EL (cell line): ENCODE measurements at places on chromosomes 3 and 15.

DNA sequence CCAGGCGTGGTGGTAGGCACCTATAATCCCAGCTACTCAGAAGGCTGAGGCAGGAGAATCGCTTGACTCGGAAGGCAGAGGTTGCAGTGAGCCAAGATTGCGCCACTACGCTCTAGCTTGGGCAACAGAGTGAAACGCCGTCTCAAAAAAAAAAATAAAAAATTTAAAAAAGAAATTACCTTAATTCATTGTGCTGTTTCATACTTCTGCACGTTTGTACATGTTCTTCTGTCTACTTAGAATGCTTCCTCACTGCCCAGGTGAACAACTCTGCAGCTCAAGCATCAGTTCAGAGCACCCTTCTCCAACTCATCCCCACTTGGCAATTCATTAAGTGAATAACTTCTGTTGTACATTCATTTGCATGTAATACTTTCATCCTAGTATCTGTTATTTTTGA is 14.0 kb downstream of the CAPN7 start:
- DNase-seq = no peak

DNA sequence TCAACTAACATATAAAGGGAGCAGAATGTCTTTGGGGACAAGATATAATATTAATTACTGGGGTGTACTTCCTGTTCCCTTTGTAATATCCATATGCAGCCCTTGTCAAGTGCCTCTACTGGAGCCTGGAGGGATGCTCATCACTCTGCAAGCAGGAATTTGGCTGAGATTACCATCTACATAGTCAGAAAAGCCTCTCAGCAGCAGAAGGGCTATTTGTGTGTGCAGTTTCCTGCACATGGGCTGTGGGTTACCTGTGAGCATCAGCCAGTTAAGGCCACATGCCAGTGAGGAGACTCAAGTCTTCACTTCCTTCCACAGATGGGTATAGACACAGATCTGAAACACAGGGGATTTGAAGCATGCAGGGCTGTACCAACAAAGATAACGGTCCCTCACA is 278.1 kb upstream of the PLSCR5 start:
- no peak for DNase-seq

DNA sequence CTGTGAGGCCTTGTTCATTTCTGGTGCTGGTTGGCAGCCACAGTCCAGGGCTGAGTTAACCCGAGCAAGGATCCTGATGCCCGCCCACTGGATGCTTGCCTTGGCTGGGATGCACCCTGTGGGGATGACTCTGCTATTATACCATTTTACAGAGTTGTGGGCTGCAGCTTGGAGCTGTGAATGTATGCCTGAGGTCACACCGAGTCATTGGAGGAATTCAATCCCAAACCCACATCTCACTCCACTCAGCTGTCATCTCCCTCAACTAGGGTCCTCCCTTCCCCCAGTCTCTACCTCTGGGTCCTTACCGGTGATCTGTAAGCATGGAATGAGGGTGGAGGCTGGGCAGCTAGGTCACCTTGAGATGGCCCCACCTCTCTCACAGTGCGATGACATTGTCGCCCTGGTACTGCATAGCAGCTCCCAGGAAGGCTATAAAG is 22.1 kb downstream of the MAPKAPK3 start:
- peak; percentile 82 for DNase-seq

DNA sequence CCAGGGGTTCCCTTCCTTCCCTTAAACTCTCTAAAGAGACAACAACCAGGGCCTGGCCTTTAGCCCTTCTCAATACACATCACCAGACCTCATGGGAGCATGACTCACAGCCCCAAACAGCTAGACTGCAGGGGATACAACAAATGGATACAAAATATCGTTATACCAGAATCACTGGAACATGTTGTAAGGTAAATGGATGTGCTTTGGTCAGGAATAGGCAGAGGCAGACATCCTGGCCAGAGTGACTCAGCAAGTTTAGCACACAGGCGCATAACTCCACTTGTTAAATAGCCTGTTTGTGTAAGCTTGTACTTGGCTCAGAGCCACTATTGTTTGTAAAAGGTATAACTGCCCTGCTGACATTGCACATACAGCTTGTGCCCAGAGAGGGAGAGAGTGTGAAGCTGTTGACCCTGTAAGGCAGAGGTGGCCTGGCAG is 18.3 kb downstream of the TMED3 start:
- peak; percentile 52 for DNase-seq

- DNase-seq = no peak
Observed at GRCh38 chr15:55234104-55234799, 37.5 kb upstream of the RSL24D1 start.

- peak; percentile 99 for DNase-seq
Observed at GRCh38 chr3:52670621-52671521, 14.8 kb downstream of the PBRM1 start.

DNA sequence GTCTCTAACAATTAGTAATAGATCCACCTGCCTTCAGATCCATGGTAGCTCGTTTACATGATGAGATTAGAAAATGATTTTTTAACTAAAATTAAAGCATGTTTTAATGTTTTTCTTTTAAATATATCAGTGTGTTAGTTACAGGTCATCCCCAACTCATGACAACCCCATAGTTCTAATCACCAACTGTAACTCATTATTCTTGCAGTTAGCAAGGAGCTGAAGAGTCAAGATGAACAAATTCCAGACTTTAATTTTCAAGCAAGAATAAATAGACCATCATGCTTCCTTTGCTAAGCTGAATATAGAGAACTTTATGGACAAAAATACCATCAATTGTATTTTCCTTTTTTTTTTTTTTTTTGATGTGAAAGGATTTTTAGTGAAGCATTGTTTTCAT is 101.1 kb downstream of the TOP2B start:
- peak; percentile 22 for DNase-seq

DNA sequence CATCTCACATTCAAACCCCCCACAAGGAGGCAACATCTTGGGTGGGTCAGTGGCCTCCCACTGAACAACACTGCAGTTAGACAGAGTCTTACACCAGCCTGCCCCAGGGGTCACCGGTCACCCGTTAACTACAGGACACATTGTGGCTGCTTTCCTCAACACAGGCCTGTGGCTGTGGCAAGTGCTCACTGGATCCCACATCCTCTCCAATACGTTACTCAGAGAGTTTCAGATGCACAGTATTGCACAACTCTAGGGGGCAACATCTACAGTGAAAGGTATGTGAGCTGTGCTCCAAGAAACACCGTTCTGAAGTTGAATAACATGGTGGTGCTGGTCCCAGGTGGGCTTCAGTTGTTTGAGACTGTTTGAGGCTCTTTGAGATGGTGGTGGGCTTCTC is 41.0 kb downstream of the CTDSPL start:
- no peak for DNase-seq

DNA sequence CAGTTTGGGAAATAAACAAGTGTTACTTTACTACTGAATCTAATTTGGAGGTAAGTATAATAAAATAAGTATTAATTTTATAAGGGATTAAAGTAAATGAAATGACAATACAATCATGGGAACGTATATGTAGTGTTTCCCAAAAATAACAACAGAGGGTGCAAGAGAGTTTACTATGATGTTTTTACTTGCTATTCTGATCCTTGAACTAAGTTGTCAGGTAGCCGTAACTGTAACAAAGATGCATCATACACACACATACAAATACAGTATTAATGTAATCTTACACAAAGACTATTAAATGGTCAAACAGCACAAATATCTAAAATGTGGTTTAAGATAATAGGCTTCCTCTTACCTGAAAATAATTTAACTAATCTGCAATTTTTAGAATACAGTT is 311.4 kb downstream of the TBC1D5 start:
- peak; percentile 21 for DNase-seq

DNA sequence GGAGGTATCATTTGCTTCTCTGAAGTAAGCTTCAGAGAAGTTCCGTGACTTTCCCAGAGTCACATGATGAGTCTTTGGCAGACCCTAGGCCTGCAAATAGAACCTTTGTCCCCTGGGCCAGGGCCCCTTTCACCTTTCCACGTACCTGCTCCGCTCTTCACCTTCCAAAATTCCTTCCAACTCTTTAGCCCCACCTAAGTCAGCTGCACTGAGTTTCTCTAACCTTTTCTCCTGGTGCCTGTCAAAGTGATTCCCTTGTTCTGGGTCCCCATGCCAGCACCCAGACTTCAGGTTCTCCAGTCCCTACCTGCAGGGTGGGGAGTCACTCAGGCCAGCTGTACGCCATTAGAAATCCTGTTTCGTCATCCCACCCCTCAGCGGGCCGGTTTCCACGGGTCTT is 12.8 kb downstream of the LYZL4 start:
- DNase-seq = no peak

- DNase-seq = no peak
Observed at GRCh38 chr3:69932501-69932900, 67.0 kb upstream of the SAMMSON start.

DNA sequence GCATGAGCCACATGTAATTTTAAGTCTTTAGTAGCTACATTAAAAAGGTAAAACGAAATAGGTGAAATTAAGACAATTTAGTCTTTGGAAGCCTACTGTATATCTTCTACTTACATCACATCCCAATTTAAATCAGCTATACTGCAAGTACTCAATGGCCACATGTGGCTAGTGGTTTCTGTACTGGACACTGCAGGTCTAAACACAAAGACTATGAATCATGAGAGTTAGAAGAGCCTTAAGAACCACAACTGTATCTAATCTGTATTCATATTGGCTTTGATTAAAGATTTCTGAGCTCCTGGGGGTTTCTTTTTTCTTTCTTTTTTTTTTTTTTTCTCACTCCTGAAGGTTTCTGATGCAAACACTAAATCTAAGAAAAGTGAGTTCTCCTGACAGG is 2.3 kb upstream of the EIF1B start:
- DNase-seq = no peak

GRCh38 chr3:185503521-185503920 is 4.7 kb upstream of the TMEM41A start:
- no peak for DNase-seq

- DNase-seq = no peak
Observed at GRCh38 chr3:128294999-128295468, 141.8 kb downstream of the EEFSEC start.

DNA sequence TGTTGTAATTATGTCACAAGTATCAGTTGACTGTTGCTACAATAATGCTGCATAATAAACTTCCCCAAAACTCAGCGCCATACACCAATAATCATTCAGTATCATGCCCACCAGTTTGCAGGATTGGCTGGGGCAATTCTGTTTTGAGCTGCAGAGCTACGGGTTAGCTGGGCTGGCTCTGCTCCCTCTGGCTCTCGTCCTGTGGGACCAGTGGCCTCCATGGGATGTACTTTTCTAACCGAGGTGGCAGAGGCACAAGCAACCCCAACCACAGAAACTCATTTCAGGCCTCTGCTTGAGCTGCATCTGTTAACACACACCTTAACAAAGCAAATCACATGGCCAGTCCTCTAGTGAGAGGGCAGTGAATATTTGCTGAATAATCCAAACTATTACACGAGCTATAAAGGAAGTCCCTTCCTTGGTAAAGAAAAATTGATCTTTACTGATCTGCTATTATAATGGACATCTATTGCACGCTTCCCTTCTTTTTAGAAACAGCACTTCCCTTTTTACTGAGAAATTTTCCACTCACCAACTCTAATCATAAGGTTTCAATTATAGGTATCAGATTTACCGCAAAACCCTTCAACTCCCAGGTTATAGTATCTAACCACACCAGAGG is 10.9 kb upstream of the BCL2A1 start:
- no peak for DNase-seq
